ENCODE measurements at places on chromosomes 2 and 18.

DNA sequence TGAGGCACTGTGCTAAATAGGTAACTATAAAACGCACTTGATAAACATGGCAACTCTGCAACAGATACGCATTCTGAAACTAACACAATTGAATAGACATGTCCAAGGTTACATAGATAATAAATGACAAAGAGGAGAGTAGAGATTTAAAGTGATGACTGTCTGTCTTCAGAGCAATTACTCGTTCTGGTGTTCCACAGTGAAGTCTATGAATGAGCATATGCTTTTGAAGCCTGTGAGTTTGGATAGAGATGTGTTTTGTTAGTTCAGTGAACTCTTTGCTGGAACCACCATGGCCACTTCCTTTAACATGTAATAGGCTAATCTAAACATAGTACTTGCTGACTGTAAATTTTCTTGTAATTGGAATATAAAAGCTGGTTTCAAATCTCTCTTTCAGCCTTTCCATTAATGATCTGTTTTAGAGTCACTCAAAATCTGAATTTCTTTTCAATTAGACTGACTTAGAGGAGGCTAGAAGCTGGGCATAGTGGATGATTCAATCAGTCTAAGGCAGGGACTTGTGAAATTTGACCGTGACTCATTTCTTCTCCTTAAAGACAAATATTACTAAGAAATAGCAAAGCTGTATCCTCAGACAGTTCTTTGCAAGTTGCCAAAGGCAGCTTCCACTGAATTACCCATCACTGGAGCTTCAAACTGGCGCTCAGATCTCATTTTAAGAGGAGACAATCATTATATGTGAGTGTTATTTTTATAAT, 1130.1 kb upstream of the CELF4 start:
- DNase-seq, result no peak

- DNase-seq, result no peak
Observed at GRCh38 chr2:54685263-54685775, 38.1 kb upstream of the EML6 start.

DNA sequence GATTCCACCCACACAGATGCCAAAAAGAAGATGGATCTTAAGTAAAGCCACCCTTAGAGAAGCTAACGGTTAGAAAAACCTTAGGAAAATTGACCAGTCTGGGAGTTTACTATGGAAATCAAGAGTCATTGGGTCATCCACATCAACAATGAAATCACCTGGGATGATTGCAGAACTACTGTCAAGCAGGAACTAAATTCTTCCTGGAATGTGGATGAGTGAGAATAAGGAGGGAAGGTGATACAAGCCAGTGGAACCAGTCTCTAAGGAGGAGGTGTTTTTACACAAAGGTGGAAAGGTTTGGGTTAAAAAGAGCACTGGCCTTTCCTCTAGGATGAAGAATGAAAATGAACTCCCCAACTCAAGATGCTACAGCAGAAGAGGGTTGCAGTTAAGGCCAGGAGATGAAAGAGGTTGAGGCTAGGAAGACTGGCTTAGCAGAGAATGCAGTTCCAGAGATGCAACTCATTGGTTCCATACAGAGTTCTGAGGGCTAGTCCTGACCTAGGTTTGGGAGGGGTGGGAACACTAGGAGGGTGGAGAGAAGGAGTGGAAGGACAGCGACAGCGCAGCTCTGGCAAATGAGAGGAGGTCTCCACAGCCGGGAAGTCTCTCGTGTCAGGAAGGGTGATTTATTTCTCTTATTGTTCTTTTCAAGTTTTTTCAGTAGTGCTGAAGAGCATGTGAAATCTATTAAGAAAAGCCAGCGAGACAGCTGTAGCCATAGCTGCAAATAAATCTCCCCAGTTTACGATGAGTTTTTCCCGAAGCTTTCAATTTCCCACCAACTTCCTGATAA, 27.7 kb upstream of the KDM3A start:
- no peak for DNase-seq

- DNase-seq, result no peak
Observed at GRCh38 chr2:219641390-219642068, 14.1 kb downstream of the SLC4A3 start.

- DNase-seq, result no peak
Observed at GRCh38 chr2:187526792-187527191, 27.4 kb downstream of the TFPI start.

DNA sequence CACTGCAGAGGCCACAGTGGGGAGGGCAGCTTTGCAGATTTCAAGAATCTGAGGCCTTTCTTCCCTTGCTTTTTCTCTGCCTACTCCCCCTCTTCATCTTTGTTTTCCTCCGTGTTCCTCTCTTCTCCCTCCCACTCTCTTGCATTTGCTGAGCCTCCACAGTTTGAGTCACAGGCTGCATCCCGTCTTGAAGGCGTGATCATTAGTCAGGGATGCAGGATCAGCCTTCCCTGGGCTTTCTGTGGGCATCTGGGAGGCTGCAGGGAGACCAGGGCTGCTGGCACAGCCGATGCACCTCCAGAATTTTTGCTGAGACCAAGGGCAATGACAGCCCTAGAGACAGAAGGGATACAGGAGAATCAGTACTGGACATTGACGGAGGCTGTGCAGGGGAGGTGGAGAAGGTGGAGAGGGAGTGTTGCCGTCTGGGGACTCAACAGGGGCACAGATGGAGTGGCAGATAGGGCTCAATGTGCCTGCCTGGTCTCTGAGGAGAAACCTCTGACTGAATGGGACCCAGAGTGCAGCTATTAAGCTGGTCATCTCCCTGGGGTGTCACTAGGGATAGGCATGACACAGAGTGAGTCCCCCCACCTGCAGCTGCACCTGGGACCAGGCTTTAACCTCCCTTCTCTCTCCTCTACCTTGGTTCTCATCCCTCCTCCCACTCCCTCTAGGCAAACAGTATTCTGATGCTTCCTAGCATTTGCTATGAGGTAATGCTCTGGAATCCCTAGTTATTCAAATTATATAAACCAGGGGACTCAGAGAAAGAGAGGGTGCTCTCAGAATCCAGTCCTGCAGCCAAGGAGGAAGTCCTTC, 29.0 kb upstream of the DNAJC27 start:
- DNase-seq, result no peak

- no peak for DNase-seq
Observed at GRCh38 chr2:59074071-59074470, 832.9 kb upstream of the FANCL start.

GRCh38 chr18:42374961-42375360, 419.9 kb downstream of the PIK3C3 start:
- DNase-seq, result no peak

GRCh38 chr2:15561574-15562344, 625 bp upstream of the NBAS start:
- DNase-seq, result peak; percentile 13

DNA sequence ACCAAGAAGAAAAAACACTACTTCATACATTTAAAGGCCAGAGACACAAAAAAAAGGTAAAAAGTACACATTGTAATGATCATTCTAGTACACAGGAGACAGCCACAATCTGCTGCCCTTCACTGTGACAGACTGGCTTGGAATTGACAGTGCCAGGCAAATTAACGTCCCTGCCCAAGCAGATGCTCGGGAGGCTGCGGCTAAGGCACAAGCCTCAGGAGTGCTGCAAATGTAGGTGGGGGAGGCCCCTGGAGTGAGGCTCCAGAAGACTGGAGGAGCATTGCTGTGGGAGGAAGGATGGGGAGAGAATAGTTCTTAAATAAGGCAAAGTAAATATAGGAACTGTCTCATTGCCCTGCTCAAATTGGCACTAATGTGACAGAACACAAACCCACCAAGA, 18.6 kb downstream of the ERCC3 start:
- DNase-seq, result no peak

GRCh38 chr2:6784291-6784690, 81.4 kb downstream of the CMPK2 start:
- no peak for DNase-seq

GRCh38 chr18:40055262-40055661, 1899.8 kb upstream of the PIK3C3 start:
- DNase-seq, result no peak

DNA sequence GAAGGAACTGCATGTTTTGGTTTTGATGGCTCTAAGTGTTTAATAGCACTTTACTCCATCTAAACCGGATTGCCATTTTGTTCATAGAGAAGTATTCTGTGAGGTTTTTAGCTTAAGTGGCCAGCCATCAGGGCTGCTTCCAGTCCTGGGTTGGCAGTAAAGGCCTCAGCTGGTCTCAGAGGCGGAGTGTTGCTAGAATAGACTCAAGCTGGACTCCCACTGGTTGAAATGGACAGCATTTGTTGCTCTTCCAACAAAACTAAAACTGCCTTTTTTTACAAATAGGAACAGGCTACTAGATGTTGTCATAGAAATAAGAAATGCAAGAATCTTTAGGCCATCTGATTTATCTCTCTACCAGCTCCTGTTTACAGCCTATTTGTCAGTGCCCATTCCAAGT, 126.4 kb downstream of the MAIP1 start:
- DNase-seq, result no peak

- peak; percentile 42 for DNase-seq
Observed at GRCh38 chr18:74373428-74373827, 57.8 kb downstream of the C18orf63 start.

DNA sequence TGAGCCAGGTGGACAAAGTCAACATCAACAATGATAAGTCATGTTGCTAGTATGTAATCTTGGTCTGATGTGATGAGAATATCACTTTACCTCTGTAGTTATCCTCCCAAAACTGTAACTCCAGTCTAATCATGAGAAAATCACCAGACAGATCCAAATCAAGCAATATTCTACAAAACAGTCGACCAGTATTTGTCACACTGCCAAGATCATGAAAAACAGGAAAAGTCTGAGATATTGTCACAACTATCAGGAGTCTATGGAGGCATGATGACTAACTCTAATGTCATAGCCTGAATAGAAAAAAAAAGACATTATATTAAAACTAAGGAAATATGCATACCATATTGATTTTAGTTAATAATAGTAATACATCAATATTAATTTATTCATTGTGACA, 1883.3 kb upstream of the CELF4 start:
- DNase-seq, result no peak

DNA sequence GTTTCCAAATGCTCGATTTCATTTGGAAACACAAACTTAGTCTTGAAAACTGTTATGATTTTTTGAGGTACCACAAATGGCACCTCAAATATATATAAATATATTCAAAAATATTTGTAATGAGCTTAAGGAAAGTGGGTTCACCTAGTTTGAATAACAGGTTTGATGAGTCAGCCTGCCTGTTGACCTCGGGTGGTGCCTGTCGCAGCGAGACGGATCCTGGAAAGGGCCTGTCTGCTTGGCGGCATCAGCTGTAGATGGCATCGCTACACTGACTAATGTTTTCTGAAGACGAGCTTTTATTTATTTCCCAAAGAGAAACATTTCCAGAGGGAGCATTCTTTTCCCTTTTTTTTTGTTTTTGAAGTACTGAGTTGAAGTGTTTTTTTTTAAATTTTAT, 6.9 kb downstream of the ALLC start:
- no peak for DNase-seq

DNA sequence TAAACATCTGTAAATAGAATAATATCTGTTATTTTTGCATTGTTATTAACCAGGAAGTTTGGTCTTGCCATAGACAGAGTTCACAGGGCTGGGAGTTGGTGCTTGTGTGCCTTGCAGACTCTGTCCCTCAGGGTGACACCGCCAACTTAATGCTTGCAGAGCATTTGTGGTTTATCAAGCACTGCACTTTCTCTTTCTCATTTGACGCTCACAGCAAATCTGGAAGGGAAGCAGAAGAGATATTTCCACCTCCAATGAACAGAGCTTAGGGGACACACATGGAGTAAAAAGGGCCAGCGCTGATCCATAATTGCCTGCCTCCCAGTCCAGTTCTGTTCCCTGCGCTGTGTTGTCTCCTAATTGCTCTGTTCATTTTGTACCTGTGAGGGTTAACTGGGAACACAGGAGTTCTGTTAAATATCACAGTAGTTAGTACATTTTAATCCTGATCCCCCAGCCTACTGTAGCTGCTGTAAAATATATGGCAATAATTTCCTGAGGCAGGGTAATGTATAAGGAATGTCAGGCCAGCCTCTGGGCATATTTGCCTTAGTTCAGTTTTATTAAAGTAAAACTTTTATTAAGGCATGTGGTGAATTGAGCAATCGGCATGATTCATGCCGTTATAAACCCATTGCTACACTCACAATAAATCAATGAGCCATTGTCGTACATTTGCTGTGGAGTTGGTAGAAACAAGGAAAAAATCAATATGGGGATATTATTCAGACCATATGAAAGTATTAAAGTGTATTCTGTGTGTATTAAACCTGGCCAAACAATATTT, 182.5 kb upstream of the OSR1 start:
- no peak for DNase-seq

DNA sequence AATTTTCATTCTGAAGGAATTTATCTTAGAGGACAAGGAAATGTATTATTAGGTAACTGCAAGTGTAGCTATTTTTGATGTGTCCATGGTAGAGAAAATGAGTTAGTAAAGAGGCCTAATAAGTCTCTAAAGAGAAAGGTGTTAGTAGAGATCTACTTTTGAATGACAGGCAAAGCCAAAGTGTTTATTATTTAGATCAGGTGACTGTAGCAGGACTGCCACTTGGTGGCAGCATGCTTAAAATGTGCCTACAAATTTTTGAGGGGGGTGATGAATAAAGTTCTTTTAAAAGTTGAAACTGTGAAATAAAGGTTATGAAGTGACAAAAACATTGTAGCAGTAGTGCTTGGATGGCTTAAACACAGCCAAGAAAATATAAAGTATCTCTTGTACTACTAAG, 421.5 kb upstream of the MEIS1 start:
- DNase-seq, result no peak

DNA sequence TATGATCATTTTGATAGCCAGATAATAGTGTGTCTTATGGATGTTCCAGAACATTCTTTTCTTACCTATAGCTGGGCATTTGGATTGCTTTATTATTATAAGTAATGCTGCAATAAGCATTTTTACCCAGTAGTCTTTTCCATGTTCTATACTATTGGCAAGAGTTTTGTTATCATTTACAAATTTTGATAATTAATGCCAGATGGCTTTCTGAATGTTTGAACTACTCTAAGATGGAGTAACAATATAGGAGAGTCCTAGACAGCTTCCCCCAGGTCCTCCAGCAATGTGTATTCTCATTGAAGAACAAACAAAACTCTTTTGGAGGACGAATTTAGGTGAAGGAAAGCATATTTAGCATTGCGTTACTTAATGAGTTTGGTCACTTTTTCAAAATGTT, 73.0 kb downstream of the INPP4A start:
- DNase-seq, result no peak

GRCh38 chr18:36850527-36851201, 21.7 kb downstream of the KIAA1328 start:
- DNase-seq, result no peak

- no peak for DNase-seq
Observed at GRCh38 chr2:236661762-236662110, 92.1 kb downstream of the ACKR3 start.

DNA sequence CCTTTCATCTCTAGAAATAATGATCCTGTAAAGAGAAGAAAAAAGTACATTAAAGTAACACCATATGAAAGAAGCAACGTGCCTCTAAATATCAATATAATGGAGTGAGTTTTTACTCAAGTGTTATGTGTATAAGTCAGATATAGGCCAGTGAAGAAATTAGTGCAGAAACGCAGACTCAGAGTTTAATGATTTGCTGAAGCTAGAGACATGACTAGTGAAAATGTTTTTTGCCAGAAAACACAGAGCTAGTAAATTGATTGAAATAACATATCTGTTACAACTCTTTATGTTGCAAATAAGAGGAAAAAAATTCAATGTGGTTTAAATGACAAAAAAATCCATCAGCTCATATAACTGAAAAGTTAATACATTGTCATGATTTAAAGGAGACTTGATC, 217.2 kb upstream of the NXPH2 start:
- no peak for DNase-seq

Data from stimulated activated effector memory CD8-positive, alpha-beta T cell treated with anti-CD3 and anti-CD28 coated beads, Interleukin-12 subunit alpha, Interleukin-12 subunit beta, amount 100 ng/mL, for 72 hours (primary cell).